Hepatic stellate cell (primary cell): ENCODE measurements at places on chromosomes 16 and 17.
A peak's percentile ranks its signal among the peaks of the same experiment; 100 is the strongest.

- DNase-seq = no peak
Observed at GRCh38 chr16:50260206-50261159, 5.9 kb upstream of the ADCY7 start.

DNA sequence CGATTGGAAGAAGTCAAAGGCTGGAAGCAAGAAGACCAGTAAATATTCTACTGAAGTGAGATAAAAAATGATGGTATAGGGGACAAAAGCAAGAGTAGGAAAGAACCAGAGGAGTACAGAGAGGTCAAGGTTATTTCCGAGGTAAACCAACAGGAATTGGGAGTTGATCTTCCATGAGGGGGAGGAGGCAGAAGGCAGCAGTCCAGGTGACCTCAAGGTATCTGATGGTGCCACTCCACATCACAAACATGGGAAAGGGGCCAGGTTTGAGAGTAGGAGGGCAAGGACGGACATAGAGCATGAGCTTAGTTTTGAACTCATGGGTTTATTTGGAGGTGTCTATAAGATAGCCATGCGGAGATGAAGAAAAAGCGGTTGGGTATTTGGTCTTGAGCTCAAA is 79.4 kb upstream of the CDYL2 start:
- no peak for DNase-seq

DNA sequence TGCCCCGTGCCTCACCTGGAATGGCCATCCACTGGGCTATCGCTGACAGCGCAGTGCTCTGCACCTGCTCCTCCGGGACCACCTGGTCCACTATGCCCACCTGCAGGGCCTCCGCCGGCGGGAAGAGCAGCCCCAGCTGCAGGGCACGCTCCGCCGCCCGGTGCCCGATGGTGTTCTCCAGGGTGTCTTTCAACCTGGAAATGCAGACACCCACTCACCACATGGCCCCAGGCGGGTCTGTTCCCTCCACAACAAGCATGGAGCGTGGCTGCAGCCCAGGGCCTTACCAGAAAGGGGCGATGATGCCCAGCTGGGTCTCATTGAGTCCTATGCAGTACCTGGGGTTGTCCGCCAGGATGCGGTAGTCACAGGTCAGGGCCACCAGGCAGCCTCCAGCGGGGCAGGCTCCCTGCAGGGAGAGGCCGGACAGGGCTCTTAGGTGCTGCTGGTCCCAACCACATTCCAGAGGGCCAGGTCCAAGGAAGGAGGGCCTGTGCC is 6.8 kb downstream of the DNASE1L2 start:
- DNase-seq = no peak

- DNase-seq = peak; percentile 70
Observed at GRCh38 chr17:78329263-78330059, 30.4 kb downstream of the SOCS3 start.

DNA sequence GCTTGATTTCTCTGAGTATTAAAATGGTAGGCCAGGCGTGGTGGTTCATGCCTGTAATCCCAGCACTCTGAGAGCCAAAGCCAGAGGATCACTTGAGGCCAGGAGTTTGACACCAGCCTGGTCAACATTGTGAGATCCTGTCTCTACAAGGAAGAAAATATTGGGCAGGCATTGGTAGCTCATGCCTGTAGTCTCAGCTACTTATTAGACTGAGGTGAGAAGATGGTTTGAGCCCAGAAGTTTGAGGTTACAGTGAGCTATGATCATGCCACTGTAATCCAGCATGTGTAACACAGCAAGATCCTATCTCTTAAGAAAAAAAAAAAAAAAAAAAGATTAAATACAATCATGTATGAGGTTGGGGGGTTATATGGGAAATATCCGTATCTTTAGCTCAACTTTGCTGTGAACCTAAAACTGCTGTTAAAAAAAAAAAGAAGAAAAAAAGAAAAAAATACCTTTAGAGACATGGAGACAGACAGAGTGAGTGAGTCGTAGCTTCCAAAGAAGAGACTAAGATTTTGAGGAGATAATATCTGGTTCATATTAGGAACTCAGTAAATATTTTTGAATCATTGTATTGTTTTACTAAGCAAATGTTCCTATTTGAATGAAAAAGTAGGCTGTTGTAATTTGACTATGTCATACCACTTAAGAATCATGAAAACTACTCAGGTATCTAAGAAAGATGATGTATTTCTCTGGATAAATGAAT is 325.7 kb upstream of the TBX2 start:
- no peak for DNase-seq

- DNase-seq = no peak
Observed at GRCh38 chr17:62797959-62798358, 10.2 kb downstream of the MARCHF10 start.

GRCh38 chr16:963913-964312 is 6.9 kb downstream of the LMF1 start:
- no peak for DNase-seq

- no peak for DNase-seq
Observed at GRCh38 chr16:65845466-65846209, 520.9 kb upstream of the CDH5 start.
